NCI-H1417 treated with DMSO at 0.1 percent for 48 hours (cell line): ENCODE measurements at places on chromosomes 7 and 10.

GRCh38 chr7:73778801-73779389 lies 8.8 kb upstream of the CLDN3 start:
- DNase-seq, result no peak

- DNase-seq, result no peak
Measured at GRCh38 chr10:131111007-131111406, 200.5 kb downstream of the TCERG1L start.

DNA sequence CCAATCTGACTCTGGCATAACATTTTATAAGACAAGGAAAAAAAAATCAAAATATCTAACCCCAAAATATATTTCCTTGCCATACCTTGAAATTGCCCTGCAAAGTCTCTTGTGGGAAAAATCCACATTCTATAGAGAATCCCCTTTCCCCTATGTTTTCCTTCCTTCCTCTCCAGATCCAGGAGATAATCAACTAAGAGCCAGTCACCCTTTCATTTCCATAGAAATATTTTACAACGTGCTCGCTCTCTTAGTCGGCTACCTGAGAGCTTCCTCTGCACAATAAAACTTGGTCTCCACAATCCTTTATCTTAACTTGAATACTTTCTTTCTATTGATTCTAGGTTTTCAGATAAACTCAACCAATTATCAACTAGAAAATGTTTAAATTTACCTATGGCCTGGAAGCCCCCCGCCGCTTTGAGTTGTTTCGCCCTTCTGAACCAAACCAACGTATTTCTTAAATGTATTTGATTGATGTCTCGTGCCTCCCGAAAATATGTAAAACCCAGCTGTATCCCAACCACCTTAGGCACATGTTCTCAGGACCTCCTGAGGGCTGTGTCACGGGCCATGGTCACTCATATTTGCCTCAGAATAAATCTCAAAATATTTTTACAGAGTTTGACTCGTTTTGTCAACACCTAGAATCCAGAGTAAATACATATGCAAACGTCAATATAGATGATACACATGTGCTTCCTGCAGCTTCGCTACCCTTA lies 869 bp downstream of the PSAP start:
- no peak for DNase-seq

- no peak for DNase-seq
Measured at GRCh38 chr10:58544135-58544534, 31.5 kb downstream of the BICC1 start.

DNA sequence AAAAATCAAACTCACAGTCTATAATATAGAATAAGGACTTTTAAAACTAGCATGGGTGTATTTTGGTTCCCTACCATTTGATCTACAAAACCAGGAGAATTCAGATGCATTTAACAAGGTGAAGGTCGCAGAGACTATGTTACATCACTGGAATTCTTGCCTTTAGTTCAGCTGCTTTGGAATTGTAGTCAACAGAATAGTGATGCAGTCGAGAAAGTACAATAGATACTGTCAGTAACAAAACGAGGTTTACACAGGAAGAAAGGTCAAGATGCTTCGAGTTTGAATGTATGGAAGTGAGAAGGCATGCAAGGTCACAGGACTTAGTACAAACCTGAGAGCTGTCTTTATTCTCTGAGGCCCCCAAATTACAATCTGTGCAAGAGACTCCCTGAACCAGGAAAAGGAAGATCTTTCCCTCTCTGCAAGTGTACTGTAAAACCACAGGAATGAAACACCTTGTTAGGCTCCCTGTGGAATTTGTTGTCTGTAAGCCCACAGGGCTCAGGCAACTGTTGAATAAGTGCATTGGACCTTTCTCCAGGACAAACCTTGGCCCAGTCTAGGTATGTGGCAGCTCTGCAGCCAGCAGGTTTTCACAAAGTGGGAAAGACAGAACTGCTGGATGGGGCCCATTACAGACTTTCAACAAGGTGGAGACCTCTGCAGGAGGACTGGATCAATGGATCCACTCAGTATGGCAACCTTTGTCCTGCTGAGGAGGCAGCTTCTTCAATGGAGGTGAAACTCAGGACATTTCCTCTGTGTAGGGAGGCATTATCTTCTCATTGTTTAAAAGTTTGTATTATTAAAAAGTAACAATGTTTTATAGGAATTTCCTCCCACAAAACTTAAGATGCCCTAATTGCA lies 101.1 kb upstream of the GSDME start:
- DNase-seq, result no peak

- DNase-seq, result no peak
Measured at GRCh38 chr7:107803009-107803610, at the start of gene SLC26A3. SLC26A3 (minus strand) TSS chr7:107803223; CDS start chr7:107794509, 8,714 bp downstream.

DNA sequence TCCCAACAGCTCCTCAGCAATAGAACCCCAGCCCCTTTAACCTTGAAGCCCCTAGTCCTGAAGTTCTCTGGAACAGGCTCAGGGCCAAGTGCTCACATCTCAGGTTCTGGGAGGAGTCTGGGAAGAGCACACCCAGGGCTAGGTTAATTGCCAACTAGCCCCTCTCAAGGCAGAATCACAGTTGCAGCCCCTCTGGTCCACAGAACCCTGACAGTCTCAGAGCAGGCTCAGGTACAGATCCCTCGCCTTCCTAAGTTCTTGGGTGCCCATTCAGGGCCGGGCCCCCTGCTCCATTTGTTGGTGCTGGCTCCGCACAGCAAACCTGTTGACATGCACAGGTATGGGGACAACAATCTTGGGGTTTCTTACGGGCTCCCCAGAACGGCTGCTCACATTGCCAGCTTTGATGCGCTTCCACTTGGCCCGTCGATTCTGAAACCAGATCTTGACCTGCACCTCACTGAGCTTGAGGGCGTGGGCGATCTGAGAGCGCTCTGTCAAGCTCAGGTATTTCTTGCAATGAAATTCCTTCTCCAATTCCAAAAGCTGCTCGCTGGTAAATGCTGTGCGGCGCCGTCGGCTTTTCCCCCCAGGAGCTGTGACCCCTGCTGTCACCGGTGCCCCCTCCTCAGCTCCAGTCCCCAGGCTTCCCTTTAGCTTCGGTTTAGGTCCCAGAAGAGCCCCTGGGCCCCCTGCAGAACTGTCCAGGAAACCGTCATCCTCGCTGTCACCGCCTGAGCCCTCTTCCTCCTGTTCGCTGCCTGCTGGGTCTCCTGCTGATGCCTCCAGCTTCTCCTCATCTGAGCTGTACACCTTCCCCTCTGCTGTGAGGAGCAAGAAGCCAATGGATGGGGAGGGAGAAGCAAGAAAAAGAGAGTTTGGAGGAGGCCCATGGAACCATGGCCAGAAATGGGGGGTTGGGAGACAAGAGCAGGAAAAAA lies 18.9 kb downstream of the GBX1 start:
- DNase-seq, result no peak

DNA sequence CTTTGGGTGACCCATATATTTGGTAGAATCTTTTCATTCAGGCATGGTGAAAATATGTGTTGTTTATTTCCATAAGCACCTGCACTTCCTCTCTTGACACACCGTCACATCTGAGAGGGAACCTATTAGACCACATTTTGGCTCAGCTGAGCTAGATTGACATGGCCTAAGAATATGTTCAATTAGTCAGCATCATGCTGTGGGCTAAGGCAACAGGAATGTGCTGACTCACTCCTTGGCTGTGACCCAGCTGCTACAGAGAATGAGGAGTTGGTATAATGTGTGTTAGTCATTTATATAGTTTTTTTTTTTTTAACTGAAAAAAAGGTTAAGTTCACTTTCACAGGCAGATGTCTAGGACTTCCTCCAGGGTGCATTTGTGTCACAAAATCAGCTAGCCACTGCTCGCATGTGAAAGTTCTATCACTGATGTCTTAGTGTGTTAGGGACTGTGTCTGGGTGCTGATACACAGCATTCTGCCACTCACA lies 180.6 kb downstream of the SEMA3E start:
- DNase-seq, result no peak

- DNase-seq, result no peak
Measured at GRCh38 chr10:61397175-61397986, 55.8 kb downstream of the TMEM26 start.

GRCh38 chr10:93288679-93289634 lies 193.2 kb downstream of the MYOF start:
- DNase-seq, result no peak

- DNase-seq, result no peak
Measured at GRCh38 chr10:68560943-68561864, 1.1 kb downstream of the TET1 start.

DNA sequence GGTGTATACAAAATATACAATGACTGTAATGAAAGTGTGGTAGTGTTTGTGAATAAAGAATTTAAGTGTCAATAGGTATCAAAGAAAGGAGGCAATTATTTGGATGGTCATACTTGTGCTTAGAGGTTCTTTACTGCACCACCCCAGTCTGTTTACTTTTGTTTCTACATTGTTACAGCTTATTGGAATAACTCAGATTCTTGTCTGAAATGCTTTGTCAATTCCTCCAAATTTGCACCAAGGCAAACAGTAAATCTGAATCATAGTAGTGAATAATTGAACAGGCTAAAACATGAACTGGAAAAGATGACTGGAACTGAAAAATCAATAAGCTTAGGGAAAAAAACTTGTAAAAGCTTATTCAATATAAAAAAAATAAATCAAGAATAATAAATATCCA lies 319.2 kb downstream of the EXOC4 start:
- no peak for DNase-seq

- no peak for DNase-seq
Measured at GRCh38 chr7:67542916-67543315, 546.3 kb downstream of the TYW1 start.

GRCh38 chr10:26534384-26534783 lies 96.2 kb downstream of the APBB1IP start:
- no peak for DNase-seq

DNA sequence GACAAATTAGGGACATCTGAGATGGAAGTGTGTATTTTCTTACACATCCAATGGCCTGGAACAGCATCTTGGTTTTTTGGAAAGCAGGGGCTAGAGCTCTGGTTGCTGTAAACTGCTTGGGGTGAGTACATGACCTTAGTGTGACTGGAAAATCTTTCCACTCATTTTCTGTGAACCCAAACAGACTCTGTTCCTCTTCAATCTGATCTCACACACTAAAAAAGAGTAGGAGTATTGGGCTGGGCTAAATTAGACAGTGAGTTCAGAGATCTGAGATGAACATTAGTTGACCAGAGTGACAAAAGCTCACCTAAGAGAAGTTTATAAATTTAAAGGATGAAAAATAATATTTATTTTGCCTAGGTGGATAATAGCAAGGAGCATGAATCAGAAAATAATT lies 59.2 kb downstream of the OR13A1 start:
- no peak for DNase-seq

- DNase-seq, result peak; percentile 27
Measured at GRCh38 chr7:44223362-44224079, 22.7 kb downstream of the YKT6 start.

GRCh38 chr10:131113709-131114291 lies 197.7 kb downstream of the TCERG1L start:
- no peak for DNase-seq

GRCh38 chr7:105309235-105310169 lies 79.2 kb downstream of the SRPK2 start:
- no peak for DNase-seq

DNA sequence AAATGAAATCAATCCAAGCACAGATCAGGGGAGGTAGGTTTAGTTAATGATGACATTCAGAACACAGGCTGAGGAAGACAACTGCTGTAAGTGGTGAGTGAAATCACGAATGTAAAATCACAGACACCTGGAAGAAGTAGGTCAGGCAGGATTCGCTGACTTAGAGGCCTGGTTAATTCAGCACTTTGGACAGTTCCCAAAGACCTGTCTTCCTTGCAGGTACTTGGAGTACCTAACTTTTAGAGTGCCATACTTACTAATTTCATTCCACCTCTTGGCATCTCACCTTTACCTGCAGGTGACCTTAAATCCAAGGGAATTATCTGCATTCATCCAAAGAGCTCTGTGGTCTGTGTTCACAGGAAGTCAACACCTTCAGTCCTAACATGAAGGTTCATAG lies 822.3 kb downstream of the PHTF2 start:
- DNase-seq, result no peak

DNA sequence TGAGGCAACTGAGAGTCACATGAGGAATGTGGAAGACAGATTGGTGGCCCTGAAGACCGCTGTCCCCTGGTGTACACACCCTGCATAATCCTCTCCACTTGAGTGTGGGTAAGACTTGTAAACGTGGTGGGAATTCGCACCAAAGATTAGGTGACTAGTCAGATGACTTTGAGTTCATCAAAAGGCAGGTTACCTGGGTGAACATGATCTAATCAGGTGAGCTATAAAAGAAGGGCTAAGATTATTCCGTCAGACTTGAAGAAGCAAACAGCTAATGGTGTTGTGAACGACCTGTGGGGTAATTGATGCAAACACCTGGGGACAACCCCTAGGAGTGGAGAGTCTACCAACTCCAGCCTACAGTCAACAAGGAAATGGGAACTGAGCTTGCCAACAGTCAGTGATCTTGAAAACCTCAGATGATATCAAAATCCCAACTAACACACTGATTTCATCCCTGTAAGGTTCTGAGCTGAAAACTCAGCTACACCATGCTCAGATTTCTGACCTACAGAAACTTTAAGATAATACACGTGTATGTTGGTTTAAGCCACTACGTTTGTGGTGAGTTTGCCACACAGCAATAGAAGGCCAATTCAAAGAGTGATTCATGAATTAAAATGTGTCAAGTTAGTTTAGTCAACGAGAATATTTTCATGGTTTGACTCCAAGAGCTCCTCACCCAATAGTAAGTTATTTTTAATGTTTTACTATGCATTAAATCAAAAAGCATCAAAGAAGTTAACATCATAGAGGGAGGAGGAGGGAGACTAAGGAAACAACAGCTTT lies 16.7 kb downstream of the PRTFDC1 start:
- no peak for DNase-seq

DNA sequence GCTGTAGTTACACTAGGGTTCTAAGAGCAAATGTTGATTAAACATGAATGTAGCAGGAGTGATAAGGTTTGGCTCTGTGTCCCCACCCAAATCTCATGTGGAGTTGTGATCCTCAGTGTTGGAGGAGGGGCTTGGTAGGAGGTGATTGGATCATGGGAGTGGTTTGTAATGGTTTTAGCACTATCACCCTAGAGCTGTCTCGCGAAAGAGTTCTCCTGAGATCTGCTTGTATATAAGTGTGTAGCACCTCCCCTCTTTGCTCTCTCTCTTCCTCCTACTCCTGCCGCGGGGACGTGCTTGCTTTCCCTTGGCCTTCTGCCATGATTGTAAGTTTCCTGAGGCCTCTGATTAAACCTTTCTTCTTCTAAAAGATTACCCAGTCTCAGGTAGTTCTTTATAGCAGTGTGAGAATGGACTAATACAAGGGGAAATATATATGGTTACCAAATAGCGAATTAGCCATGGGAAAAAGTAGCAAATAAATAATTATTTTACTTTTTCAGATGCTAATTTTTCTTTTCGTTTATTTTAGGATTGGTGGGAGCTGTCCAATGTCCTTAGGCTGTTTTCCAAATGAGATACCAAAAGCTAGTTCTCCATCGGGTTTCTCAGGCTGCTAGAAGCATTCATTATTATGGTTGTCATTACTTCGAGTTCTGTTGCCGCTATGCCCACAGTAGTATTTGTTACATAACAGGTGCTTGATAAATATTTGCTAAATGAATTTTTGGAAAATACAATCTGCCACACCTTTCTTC lies 58.7 kb downstream of the PTEN start:
- no peak for DNase-seq

GRCh38 chr10:132546567-132547420 lies 9.2 kb downstream of the INPP5A start:
- no peak for DNase-seq

GRCh38 chr10:97046456-97047082 lies 139.2 kb downstream of the SLIT1 start:
- DNase-seq, result no peak
